ENCODE measurements at places on chromosomes 6 and 20.

DNA sequence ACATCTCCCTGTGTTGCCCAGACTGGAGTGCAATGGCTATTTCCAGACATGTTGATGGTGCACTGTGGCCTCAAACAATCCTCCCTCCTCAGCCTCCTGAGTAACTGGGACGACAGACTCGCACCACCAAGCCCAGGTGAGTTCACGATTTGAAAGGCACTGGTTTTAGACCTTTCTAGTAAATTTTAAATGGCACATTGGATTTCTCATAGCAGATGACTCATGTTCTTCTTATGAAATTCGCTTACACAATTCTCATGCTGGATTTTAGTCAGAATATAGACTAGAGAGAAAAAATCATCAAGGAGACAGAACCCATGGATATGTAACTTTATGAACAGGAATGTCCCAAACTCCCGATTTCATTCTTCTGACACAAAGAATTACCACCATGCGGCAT lies 18.1 kb upstream of the PXDC1 start:
- DNase-seq, result peak; percentile 41

GRCh38 chr6:151330130-151330696 lies 61.1 kb downstream of the ZBTB2 start:
- DNase-seq, result peak; percentile 88

DNA sequence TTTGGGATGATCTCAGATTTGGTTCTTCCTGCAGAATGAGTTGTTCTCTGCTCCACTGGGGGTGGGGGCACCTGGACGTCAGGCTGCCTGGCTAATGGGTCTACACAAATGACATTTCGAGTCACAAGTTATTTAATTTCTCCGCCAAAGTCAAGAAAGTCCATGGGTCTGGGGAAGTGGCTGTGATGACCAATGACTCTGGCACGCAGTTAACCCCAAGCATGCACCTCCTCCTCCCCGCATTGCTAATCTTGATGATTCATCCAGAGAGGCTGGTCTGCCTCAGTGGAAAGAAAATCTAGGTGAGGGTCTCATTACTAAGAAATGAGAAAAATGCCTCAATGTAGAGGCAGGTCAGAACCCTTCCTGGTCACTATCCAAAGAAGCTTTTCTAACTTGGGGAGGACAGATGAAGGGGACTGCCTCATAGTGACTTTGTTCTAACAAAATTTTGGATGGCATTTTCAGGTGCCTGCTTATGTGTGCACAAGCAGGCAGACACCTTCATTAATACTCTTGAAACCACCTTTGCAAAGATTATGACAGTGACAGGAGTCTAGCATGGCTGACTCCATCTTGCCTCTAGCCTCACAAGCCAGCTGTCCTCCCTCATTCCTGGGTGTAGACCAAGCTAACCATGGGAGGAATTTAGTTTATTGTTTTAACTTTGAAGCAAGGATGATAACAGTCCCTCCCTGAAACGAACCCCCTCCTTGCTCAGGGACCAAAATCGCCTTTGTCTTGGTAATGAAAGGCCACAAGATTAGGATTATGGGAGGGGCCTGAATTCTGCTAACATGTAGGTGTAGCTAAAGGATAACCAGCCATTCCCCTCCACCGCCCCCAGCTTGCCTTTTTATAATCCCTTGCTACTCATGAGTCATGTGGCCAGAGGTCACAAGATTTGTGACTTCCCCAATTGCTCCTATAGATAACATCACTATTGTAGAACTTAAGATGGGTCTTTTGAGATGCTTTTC lies 98.6 kb upstream of the MRPS10 start:
- DNase-seq, result peak; percentile 99

DNA sequence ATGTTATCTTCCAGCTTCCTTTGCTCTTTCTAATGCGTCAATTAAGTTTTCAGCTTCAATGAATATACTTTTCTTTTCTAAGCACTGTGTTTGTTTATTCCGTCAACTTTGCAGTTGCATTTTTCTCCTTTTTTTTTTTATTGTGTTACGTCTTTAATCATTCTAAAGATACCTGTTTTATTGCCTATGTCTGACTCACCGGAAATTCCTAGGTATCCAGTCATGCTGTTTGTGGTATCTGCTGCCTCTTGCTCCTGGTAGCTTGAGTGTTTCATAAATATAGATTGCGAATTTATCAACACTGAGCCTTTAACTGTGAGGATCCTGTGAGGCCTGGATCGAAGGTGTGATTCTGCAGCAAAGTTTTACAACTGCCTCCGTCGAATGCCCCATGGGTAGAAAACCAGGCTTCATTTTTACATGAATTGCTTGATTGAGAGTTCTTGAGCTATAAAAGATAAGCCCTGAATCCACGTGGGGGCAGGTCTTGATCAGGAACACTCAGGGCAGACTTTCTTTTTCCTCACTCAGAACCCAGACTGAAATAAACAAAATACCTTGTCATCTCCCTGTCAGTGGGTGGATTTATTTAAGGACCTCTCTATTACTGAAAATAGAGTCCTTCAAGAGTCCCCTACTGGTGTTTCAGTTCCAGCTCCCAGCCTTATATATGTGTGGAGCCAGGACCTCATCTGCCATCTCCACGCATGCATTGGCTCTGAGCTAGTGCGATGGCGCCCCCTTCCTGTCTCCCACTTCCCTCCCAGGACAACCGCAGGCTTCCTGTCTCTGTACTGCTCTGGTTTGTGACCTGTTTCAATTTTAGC lies 60.1 kb upstream of the LRRC1 start:
- peak; percentile 95 for DNase-seq

DNA sequence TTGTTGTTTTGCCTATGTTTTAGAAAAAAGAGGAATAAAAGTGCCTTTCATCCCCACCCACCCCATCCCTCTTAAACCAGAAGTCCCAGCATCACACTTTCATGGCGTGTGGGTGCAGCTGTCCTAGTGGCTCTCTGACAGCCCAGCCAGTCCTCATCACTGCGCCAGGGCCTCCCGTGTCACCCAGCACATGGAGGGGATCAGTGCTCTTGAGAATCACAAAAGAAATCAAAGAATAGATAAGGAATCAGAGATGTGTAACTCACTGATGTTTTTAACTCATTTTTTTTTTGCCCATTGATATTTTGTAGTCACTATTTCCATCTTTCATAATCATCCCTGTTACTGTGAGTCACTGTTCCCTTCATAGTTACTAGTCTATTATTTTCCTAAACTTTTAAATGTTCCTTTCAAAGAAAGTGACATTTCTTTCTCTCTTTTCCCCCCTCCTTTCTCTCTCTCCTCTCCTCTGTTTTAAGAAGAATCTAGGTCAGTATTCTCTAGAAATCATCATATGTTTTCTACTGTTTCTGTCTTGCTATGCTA lies 78.6 kb downstream of the AIG1 start:
- no peak for DNase-seq

DNA sequence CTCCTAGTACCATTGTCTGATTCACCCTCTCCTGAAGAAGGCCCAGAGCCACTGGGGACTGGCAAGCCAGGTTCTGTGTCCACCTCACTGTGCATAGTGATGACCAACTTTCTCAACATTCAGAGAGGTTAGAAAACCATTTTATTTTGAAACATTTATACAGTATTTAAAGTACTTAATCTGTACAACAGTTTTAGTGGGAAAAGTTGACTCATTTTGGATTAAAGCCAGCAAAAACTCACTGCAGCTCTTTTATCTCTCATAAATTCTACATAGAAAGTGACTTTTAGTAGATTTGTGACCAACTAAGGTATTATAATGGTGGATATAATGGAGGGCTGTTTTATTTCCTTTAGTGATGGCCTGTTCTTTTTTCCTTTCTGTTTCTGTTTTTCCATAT lies 9.7 kb downstream of the TULP4 start:
- DNase-seq, result peak; percentile 50

DNA sequence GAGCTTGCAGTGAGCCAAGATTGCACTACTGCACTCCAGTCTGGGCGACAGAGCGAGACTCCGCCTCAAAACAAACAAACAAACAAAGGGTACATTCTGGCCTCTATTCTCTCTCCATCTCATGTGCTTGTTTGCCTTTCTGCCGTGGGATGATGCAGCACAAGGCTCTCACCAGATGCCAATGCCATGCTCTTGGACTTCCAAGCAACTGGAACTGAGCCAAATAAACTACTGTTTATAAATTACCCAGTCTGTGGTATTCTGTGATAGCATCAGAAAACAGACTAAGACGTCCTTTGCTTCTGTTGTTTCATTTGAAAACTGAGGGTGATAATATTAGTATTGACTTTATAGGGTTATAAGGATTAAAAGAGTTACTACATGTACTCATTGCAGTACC lies 3.6 kb upstream of the BRD2 start:
- DNase-seq, result no peak

DNA sequence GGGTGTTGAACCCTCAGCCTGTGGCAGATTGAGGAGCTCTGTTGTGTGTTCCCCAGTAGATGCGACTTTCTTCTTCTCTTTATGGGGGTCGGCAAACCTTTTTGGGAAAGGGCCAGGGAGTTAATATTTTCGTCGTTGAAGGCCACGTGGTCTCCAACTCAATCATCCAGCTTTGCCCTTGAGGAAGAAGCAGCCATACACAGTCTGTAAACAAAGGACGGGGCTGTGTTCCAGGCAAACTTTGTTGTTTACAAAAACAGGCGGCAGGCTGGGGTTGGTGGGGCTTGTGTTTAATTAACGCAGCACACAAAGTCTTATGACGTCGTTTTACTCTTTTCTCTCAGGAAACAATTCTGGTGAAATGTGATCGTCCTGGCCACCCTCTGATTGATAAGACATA lies 20.2 kb downstream of the KIF25 start:
- DNase-seq, result no peak

DNA sequence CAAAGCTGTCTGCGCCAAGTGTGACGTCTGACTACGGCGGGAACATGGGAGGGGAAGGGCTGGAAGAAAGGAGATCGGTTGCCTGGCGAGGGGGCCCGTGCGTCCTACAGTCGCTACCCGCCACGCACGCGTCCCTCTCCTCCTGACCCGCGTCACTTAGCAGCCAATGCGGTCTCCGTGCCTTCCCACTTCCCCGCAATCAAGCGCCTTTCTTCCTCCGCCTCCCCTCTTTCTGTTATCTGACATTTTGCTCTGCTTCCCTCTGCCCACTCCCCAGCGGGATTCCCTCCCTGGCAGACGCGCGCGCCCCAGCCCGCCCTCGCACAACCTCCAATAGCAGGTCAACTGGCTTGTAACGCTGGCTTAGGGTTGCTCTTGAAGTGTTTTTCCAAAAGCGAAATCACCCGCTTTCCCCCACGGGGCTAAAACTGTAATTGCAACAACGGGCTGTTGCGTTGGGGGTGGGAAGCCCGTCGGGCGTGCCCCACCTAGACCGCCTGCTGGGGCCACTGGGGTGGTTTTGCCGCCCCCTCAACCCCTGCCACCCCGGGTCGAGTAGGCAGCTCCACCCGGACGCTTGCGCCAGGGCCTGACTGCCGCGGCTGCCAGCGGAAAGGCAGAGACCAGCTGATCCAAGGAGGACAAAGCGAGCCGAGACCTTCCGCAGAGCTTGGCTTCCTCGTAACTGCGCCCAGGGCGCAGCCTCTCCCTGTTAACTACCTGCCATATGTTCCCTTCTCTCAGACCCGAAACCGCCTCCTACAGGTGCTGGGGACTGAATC lies 6.2 kb upstream of the SOX4 start:
- peak; percentile 62 for DNase-seq

DNA sequence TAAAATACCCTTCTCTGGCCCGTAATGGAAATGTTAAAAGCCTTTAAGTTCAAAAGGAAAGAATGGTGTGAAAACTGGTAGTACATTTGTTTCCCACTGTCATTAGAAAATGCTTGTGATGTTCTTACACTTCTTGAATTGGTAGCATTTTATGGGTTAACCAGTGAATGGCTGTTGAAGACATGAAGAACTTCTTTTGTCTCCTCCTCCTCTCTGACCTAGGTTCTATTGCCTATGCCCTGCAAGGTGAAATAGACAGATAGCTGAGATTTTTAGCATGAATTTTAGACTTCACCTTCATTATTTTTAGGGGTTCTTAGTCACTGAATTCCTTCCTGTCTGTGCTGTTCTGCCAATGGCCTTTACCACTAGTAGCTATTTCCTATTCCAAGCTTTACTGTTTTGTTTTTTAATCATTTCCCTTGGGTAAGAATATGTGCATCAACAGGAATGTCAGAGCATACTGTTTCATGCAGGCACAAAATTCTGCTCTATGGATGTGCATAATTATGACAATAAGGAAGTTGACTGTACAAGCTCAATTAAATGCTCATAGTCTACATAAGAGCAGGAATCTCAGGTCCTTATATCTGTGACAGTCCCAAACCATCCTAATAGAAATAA lies 4.9 kb downstream of the TNFAIP3 start:
- DNase-seq, result peak; percentile 57

DNA sequence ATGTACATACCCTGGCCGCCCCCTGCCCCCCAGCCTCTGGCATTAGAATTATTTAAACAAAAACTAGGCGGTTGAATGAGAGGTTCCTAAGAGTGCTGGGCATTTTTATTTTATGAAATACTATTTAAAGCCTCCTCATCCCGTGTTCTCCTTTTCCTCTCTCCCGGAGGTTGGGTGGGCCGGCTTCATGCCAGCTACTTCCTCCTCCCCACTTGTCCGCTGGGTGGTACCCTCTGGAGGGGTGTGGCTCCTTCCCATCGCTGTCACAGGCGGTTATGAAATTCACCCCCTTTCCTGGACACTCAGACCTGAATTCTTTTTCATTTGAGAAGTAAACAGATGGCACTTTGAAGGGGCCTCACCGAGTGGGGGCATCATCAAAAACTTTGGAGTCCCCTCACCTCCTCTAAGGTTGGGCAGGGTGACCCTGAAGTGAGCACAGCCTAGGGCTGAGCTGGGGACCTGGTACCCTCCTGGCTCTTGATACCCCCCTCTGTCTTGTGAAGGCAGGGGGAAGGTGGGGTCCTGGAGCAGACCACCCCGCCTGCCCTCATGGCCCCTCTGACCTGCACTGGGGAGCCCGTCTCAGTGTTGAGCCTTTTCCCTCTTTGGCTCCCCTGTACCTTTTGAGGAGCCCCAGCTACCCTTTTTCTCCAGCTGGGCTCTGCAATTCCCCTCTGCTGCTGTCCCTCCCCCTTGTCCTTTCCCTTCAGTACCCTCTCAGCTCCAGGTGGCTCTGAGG lies 7.6 kb downstream of the CDKN1A start:
- peak; percentile 18 for DNase-seq

- DNase-seq, result no peak
Measured at GRCh38 chr20:60038400-60039008, 80.3 kb downstream of the CDH26 start.

DNA sequence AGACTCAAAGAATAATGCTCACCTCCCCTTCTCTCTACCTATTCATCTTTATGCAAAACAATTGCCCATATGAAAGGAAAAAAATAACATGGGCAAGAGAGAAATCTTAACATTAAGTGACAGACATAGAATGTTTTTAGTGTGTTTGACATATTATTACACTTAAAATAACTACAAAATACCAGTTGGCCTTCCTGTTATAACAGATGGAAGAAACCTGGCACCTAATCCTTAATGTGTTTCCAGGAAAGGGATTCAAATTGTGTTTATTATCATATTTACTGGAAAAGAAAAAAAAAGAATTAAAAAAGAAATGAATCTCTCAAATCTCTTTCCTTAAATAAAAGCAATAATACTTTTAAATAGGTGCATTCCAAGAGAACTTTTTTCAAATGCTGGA lies 158.6 kb downstream of the LAMP5 start:
- DNase-seq, result no peak

GRCh38 chr6:40807484-40807883 lies 220.3 kb upstream of the LRFN2 start:
- peak; percentile 31 for DNase-seq

Data from EL (cell line).